ENCODE measurements at places on chromosomes 11 and 22.

DNA sequence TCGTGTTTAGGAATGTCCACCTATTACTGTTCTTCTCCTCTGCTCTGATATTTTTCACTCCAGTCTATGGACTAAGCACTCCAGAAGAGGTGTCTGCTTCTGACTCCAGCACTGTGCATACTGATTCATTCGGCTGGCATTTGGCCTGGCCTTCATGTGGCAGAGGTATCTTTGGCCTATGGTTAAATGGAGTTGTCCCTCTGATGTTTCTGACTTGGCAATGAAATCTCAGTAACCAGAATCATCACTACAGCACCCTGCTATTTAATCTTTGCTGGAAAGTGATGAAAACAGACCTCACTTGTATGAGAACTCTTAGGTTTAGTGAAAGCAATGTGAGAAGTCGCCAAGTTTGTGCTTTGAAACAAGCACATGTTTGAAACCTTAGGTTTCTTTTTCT lies 155.2 kb downstream of the MAML2 start:
- no peak for DNase-seq

GRCh38 chr11:133636711-133637355 lies 104.5 kb upstream of the OPCML start:
- DNase-seq, result no peak

DNA sequence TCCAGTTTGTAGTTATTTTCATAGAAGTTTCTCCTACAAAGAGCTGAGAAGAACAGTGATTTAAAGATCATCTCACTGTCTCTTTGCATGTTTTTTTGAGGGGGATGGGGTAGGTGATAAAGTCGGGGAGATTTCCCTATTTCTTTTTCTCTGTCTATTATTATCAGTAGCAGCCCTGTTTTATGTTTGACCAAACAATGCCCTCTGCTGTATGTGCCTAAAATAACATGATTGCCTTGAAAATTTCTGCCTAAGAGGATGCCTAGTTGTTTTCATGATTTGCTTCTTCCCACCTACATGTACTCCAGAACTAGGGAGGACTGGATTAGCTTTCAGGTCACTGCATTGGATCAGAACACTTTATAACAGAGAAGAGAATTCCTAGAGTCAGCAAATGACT lies 1330.2 kb downstream of the LRRC4C start:
- DNase-seq, result no peak

GRCh38 chr11:113449743-113450142 lies 25.5 kb downstream of the DRD2 start:
- DNase-seq, result no peak

DNA sequence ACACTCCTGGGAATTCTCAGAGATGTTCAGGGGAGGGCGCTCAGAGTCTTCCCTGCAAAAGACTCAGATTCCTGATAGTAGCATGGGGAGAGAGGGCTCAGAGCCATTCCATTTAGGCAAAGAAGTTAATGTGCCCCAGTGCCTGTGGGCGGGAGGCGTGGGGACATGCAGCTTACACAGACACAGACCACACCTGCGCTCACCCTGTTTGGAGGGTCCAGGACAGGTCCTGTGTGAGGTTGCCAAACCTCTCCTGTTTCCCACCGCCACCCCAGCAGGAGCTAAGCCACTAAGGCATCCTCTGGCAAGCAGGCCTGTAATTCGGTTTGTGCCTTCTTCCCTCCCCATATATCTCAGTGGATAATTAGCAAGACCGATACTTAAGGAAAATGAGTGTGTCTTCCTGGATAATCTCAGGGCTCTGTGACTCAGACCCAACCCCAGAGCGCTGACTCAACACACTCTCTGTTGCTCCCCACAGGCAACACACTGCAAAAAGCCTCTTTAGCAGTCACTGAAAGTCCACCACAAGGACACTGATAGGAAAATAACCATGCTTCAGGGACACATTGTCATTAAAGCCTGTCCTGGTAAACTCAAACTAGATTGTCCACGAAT lies 118.9 kb upstream of the LMO1 start:
- DNase-seq, result no peak

DNA sequence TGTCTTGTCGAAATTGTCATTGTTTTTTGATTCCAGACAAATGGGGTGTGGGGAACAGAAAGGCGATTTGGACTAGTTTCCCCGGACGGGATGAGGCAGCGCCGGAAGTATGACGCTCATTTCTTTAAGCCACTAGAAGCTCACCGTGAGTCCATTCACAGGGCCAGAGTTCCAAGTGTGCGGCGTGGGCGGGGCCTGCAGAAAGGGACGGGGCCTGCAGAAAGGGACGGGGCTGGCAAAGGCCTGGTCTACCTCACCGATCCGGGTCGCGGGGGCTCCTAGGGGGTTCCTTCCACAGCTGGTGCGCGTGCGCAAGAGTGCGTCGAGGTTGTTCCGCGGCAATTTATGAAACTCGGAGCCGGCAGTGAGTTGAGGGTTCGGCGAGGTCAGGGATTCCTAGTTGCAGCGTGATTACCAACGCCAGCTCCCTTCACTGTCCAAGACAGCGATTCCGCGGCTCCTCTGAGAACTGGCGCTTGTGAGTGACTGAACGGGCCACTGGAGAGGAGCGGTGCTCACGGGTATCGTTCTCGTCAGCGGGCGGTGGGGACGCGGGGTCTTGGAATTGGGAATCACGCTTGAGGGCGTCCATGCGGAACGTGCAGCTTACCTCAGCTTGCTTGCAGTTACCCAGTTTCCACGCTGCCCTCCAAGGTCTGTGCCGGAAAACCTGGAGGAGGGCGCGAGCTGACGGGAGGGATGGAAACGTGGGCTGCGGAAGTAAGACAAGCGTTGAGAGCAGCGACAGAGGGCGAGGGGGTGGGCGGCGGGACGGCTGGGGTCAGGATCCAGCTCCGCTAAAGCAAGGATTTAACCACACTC lies at the start of gene ZNF215:
ZNF215 (plus strand) TSS at position 219 of the 822 bp plus-strand sequence. CDS start 5,847 bp downstream, outside the sequence.
- peak; percentile 92 for DNase-seq

DNA sequence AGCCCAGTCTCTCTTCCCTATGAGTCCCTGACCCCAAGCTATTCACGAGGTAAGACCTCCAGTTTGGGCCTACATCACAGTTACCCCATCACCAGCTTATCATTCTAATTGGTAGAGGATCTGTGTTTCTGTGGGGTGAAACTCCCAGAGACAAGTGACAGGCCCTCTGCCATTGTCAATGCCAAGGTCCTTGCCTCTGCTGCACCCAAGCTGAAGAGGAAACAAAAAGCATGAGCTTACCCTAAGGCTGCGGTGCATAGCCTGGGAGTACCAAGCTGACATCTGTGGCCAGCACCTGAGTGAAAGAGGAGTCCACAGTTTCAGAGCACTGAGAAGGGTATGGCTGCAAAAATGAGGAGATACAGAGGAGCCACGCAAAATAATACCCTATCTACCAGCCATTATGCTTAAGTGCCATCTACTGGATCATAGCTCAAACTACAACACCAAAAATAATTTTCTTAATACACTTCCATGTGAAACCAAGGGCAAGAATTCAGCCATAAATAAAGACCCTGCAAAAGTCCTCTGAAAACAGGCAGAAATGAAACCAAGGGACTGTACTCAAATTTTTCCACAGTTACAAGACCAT lies 62.3 kb upstream of the ANO5 start:
- DNase-seq, result peak; percentile 9

DNA sequence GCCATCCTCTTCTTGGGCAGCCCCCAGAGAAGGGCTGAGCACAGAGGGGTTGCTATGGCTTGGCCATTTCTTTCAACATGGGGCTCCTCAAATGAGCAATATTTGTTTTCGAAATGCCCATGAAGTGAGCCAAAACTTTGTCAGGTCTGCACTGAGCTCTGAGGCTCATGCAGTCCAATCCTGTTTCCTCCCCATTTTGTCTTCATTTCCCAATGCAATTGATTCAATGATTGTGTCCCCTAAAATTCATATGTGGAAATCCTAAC lies 60.6 kb upstream of the CD44 start:
- DNase-seq, result no peak

DNA sequence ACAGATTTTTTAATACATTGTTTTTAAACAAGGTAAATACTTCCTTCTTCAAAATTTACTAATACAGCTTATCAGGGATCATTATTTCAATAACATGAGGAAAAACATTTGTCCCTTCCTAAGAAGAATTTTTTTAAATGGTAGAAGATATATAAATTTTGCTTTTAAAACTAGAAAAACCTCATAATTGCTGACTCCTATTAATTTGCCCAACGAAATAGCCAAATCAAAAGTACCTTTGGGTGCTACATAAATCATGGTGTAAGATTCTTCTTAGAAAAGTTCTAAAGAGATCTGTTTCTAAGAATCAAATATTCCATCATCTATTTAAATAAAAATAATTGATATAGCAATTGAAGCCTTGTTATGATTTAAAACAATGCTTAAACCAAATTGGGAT lies 54.9 kb downstream of the CEP57 start:
- no peak for DNase-seq

DNA sequence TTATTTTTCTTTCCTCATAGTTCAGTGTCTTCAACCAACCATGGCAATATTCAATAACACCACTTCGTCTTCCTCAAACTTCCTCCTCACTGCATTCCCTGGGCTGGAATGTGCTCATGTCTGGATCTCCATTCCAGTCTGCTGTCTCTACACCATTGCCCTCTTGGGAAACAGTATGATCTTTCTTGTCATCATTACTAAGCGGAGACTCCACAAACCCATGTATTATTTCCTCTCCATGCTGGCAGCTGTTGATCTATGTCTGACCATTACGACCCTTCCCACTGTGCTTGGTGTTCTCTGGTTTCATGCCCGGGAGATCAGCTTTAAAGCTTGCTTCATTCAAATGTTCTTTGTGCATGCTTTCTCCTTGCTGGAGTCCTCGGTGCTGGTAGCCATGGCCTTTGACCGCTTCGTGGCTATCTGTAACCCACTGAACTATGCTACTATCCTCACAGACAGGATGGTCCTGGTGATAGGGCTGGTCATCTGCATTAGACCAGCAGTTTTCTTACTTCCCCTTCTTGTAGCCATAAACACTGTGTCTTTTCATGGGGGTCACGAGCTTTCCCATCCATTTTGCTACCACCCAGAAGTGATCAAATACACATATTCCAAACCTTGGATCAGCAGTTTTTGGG lies at the start of gene OR51T1:
OR51T1 (plus strand) TSS at position 41 of the 641 bp plus-strand sequence; CDS start at position 41, 0 bp downstream.
- DNase-seq, result no peak

- DNase-seq, result peak; percentile 73
Observed at GRCh38 chr11:10293423-10294289, at the start of gene SBF2. Gene SBF2 (minus strand): TSS chr11:10294219. CDS start chr11:10294069, 150 bp downstream.

DNA sequence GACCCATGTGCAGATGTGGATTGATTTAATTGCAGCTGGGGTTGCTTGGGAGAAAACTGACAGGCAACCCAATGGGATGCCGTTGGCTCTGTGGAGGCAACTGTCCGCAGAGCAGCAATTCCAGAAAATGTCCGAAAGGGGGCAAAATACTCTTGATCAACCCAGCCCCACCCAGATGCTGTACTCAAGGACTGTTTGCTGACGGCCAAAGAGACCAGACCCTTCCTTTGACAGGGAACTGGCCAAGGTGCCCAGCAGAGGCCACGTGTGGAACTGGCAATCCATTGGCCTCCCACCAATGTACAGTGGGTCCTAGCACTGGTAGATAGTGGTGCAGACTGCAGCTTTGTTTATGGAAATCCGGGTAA lies 29.7 kb upstream of the KCNA4 start:
- DNase-seq, result peak; percentile 47

DNA sequence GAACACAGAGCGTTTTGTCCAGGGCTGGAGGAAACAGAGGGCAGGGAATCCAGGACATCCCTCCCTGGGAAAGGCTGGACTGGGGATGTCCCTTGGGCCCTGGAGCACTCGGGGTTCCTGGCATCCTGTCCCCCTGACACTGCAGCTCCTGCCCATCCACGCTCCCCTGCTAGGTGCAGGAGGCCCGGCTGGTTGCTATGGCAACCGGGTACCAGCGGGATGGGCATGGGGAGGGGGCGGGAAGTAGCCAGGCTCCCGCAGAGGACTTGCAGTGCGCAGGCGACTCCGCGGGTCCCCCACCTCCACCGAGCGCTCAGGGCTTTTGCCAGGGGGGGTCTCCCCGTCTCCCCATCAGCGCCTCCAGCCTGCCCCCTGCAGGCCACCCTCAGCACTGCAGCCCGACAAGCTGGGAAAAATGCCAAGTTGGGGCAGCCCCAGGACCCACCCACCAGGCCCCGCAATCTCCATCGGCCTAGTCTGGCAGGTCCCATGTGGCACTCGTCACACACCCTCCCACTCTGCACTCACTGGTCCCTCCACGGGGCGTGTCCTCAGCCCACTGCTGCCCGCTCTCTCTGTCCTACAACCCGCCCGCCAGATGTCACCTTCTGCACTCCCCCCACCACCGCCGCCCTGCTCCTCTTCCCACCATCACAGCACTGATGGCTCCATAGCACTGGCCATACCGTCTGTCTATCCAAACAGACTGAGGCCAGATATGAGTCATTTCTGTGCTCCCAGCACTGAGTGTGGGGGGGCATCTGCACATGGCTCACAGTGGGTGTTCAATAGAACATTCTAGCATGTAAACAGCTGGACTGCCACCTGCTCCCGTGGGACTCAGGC lies 31.5 kb downstream of the KIAA0930 start:
- DNase-seq, result no peak

GRCh38 chr22:47094861-47095330 lies 332.4 kb downstream of the TBC1D22A start:
- no peak for DNase-seq

DNA sequence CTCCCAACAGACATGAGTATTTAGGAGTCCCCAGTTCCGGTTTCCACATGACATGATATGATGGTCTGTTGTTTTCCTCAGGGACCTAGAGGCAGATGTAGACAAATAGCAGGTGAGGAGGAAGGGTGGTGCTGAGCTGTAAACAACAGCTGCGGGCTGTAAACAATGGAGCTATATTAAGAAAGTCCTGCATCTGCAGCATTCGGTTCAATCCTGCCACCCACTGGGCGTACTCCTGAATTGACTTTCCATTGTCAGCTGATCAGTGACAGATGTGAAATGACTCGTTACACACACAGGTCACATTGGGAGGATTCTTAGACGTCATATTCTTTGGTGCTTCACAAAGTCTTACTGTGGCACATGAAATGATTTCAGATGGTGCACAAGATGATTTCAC lies 26.8 kb upstream of the RAG1 start:
- DNase-seq, result peak; percentile 39

- no peak for DNase-seq
Observed at GRCh38 chr11:65781962-65782815, 1.4 kb upstream of the AP5B1 start.

DNA sequence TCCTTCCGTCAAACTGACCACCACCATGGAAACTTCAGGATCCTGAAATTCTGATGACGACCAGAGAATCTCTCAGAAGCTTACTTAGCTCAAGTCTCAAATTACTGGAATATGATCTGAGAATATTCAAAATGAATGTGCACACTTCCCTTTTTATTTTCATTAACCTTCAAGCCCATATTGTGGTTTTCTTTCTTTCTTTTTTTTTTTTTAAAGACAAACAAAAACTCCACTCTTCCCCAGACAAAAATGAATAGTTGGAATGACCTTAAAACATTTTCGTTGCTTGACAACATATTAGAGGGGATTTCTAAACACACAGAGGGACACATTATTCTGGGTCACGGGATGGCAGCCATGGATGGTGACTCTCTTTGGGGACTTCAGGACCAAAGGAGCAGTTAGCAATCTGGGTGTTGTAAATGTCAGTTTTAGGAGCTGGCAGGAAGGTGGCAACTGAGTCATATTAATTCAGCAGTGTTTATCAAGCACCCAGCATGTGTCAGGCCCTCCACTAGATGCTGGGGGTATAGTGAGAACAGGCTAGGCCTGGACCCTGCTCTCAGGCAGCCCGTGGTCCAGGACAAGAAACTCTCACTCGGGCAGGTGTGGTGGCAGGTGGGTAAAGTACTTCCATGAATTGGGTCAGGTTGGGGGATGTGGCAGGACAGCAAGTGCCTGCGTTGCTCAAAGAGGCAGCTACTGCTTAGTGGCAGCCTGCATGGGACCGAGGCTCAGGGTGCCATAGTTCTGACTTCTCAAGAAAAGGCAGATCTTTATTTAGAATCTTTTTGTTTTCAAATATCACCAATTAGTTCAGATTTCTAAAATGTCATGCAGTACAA lies 126.1 kb downstream of the HIPK3 start:
- no peak for DNase-seq

Data from NCI-H774 (cell line).